ENCODE measurements at places on chromosomes 7 and 10.
A peak's percentile ranks its signal among the peaks of the same experiment; 100 is the strongest.

GRCh38 chr7:151541709-151542499 lies 22.2 kb upstream of the RHEB start:
- DNase-seq = no peak

GRCh38 chr10:805620-806305 lies 116.3 kb upstream of the DIP2C start:
- DNase-seq = no peak

GRCh38 chr7:2608921-2609411 lies 22.8 kb upstream of the TTYH3 start:
- no peak for DNase-seq

- no peak for DNase-seq
Observed at GRCh38 chr7:13882051-13882450, 107.4 kb downstream of the ETV1 start.

DNA sequence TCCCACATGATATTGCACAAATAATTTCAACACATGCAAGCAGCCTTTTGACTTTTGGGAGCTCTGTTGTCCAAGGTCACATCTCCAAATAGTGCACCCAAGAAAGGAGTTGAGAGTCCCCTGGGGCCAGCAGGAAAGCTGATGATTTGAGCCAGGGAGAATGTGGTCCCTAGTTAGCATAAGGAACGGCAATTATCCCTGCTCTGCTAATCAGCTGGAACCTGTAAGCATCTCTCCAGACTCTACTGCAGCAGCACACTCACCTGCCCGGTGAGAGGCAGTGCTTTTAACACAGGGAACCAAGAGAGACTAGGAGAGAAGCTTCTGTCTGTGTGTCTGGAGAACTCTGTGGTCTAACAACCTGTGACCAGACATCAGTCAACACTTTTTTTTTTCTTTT lies 17.0 kb downstream of the TRPV5 start:
- DNase-seq = no peak

DNA sequence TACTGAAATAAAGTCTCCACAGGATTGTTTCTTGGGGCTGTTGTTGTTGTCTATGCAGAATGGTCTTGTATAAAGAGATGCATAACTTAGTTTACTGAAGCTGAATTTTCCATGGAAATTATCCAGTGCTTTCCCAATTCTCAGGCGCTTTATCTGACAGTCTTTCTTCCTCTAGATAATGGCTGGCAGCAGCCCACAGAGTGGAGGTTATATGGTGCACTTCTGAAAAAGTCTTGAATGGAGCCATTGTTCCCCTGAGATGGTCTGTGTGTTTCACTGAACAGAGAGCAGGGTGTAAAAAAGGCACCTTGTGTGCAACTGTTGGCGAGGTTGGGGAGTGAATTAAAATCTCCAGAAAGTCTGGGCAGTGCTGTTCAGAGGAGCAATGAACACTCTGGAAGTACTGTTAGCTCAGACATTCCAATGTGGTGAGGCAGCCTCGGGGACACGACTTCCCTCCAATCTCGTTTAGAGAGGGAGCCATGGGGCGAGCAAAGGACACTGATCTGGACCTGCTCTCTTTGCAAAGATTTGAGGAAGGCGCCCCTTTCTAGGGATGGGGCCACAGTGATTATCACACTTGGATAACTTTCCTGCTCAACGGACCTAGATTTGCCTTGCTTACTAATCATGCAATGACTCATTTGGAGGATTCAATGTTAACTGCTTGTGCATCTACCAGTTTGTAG lies 2.0 kb upstream of the PLCE1 start:
- no peak for DNase-seq

GRCh38 chr7:100679927-100680575 lies 6.5 kb downstream of the GNB2 start:
- DNase-seq = no peak

DNA sequence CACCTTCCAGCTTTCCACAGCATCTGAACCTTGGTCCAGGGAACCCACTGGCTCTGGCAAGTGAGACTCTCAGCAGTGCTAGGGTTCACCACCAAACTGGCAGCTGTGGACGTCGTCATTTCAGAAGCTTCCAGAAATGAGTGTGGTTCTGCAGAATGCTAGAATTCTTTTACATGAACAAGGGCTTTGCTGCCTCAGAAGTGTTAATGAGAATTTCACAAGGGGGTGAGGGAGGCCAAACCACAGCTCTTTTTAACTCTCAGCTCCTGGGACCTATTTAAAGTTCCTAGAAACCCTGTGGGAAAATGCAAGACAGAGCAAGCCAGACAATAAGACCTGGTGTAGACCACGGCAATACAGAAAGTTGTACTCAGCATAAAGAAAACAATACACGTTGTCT lies 129.3 kb upstream of the BET1 start:
- DNase-seq = no peak

- peak; percentile 17 for DNase-seq
Observed at GRCh38 chr10:97795886-97796285, 24.1 kb upstream of the SFRP5 start.

DNA sequence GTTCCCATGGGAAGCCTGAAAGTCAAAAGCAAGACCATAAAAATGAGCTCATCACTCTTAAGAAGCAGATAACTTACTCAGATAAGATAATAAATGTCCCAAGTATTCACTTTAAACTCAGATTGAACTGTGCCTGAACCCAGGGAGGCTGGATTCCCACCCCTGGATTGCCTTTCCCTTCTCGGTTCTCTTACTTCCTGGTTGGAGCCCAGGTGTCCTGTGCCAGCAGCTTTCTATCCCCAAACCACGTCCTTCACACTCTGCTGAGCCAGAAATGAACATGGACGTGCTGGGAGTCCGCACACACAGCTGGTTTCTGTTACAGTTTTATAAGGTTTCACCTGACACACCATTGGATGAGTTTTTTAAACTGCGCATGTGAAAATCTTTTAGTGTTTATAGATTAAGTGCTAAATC lies 636.2 kb upstream of the IGFBP3 start:
- no peak for DNase-seq

- peak; percentile 67 for DNase-seq
Observed at GRCh38 chr10:12556039-12556438, 206.7 kb downstream of the CAMK1D start.

- DNase-seq = no peak
Observed at GRCh38 chr7:369476-370258, 79.7 kb downstream of the FOXL3 start.

DNA sequence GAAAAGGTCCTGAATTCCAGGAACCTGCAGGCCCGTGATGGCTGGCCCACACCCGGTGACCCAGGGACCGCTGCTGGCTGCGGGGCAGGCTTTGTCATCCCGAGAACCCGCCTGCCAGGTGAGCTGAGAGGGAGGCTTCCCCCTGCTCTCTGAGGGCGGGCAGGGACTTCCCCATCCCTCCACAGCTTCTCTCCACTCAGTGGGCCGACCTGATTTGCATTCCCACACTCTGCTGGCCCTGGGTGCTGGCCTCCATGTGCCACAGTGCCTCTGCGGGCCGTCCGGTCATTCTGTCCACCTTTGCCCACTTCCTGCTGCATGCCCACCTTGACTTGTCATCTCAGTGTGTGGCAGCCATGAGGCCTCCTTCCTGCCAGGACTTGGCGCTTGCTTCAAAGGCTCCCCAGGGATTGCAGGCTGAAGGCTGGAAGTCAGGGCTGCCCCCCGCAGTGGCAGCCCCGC lies 35.3 kb downstream of the PALD1 start:
- no peak for DNase-seq

DNA sequence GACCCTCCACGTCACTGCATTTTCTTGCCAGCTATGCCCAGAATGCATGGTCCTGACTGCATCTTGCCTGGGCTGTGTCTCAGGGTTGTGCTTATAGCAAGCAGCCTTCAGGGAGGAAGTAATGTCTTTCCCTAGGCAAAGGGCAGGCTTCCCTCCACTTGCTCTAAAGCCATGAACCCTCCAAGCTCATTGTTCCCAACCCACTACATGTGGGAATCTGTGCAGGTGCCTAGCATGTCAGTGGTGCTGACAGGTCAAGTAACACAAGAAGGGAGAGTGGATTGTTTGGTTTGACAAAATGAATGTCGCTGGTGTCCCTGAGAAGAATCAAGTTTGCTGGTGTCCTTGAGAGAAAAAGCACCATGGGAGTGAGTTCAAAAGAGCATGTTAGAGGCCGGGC lies 53.9 kb upstream of the UCN3 start:
- no peak for DNase-seq

- DNase-seq = no peak
Observed at GRCh38 chr7:127589896-127590295, 1.7 kb downstream of the ARF5 start.

DNA sequence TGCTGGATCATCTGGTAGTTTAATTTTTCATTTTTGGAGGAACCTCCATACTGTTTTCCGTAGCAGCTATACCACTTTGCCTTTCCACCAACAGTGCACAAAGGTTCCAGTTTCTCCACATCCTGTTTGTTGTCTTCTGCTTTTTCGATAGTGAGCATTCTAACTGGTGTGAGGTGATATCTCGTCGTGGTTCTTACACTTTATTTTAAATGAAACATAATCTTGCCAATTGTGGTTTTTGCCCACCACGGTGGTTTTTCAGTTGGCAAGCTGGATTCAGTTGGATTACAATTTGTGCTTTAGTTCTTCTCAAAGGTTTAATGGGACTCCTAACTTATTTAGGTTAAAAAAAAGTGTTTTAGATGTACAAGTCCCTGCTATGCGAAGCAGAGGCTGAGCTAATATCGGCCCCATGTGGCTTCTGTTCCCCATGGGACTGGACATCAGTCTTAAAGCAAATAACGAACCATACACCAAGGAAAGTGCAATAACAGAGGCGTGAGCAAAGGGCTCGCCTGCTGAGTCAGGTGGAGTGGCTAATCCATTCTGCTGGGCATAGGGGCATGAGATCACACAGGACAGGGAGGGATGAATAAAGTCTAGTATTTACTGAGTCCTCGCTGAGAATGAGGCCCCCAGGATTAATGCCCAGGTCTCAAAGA lies 153.6 kb downstream of the AOAH start:
- DNase-seq = no peak

DNA sequence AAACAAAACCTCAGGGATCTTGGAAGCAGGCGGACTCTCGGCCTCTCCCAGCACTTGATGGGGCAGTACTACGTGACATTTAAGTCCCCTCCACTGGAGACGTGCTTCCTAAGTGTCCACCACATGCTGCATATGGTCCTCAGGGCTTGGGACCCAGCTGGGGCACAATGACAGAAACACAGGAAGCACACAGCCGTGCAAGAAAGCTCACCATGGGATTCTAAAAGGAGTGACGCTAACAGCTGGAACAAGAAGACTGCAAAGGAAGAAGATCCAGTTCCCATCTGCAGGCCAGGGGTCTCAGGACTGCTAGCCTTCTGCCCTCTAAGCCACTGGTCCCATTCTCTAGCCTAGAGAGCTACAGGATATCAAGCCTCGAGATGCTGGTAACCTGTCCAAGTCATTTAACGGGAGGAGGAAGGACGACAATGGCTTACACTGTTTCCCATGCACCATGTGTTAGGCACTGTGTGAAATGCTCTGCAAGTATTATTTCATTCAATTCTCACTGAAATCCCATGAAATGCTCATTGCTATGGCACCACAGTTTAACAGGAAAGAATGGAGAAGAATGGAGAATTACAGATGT lies 61.1 kb downstream of the KCNMA1 start:
- DNase-seq = no peak

- peak; percentile 20 for DNase-seq
Observed at GRCh38 chr10:48880016-48880705, 59.5 kb downstream of the LRRC18 start.

- DNase-seq = peak; percentile 37
Observed at GRCh38 chr7:22357311-22358175, 589 bp upstream of the RAPGEF5 start.

DNA sequence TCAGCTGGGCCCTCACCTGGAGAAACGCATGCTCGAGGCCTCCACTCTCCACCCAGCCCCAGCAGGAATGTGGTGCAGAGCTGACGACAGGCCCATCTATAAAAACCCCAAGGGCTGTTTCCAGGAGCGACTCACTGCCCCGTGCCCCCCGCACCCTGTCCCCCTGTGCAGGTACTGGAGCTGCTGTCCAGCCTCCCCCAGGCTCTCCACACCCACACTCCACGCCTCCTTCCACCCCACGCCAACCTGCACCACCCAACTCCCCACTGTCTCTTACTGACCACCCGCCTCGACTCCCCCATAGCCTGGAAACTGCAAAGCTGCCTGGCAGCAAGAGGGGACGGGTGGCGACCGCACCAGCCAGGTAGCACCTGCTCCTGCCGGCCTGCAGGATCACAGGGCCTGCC lies 43.3 kb downstream of the DIP2C start:
- DNase-seq = no peak

GRCh38 chr7:158280448-158281144 lies 307.0 kb downstream of the PTPRN2 start:
- DNase-seq = no peak

GRCh38 chr7:28845106-28845505 lies 113.0 kb downstream of the TRIL start:
- DNase-seq = no peak

Data from NCI-H510A treated with DMSO at 0.1 percent for 48 hours (cell line).